Osteocyte (in vitro differentiated cells): ENCODE measurements at places on chromosomes 3 and 15.

GRCh38 chr3:111926266-111926676 is 52.6 kb upstream of the ABHD10 start:
- no peak for DNase-seq

- DNase-seq: no peak
Measured at GRCh38 chr3:59303452-59303851, 253.6 kb upstream of the CFAP20DC start.

DNA sequence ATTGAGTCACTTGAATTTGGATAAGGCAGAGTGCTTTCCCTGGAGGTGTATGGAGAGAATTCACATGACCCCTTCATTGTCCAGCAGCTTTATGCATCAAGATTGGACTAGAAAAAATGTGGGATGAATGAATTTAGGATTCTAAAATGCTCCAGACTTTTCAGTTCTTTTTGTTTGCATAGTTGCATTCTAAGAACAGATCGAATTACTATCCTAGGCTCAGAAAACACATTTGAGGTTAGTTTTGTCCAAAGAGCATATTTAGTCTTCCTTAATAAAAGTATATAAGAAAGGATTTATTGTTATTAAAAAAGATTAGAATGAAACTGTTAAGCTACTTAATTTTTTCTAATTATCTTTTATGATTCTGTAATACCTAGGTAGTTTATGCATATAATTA is 127.4 kb downstream of the UBE2E2 start:
- DNase-seq: no peak

DNA sequence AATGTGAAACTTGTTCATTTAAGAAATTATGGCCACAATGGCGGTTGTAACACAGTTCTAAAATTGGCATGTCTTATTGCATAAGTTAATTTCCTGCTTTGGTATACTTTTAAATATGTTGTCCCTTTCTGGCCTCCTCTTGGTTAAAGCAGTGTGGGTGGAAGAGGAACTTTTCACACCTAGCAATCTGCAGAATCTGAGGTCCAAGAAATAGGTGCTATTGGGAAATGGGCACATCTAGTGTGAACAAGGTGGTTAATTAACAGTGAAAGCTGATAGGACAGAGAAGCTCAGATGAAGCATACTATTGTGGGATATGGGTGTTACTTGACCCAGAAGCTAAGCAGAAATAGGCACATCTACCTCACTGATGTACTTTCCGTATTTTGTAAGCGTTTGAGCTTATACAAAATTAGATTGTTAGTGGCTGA is 10.6 kb downstream of the CMC1 start:
- DNase-seq: no peak

DNA sequence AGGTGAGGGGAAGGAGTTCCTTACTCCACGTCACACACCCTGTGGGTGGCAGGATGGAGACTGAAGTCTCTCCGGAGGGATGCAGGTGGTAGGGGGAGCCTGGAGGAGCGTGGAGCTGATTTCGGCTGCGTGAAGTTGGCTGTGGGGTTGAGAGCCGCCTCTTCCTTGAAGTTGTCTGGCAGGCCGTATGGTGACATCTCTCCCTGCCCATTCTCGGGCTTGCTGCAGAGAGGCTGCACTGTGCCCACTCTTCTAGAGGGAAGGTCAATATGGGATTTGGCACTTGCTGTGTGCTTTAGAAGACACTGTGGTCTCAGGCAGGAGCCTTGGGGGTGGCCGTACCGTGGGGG is 13.4 kb upstream of the FBLN2 start:
- DNase-seq: no peak

GRCh38 chr3:33363113-33363800 is 76.9 kb downstream of the UBP1 start:
- no peak for DNase-seq
